GM03348 (cell line): ENCODE measurements at places on chromosomes 16 and 17.

GRCh38 chr16:55697867-55698266 lies 42.1 kb downstream of the SLC6A2 start:
- no peak for DNase-seq

DNA sequence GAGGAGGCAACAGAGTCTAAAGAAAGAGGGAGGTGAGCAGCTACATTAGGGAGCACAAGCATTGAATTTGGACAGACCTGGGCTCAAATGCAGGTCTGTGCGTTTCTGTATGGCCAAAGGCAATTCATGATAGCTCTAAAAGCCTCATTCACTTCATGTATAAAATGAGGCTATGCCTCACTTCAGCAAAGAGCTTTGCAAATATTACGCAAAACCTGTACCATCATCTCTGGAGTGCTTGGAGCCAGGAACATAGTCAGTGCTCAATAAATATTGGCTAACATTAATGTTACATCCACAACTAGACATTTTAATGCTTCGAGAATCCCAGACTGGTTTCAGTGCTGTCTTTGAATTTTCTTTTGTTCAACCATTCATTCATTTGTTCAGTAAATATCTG lies 254.7 kb upstream of the CDH11 start:
- DNase-seq, result no peak

DNA sequence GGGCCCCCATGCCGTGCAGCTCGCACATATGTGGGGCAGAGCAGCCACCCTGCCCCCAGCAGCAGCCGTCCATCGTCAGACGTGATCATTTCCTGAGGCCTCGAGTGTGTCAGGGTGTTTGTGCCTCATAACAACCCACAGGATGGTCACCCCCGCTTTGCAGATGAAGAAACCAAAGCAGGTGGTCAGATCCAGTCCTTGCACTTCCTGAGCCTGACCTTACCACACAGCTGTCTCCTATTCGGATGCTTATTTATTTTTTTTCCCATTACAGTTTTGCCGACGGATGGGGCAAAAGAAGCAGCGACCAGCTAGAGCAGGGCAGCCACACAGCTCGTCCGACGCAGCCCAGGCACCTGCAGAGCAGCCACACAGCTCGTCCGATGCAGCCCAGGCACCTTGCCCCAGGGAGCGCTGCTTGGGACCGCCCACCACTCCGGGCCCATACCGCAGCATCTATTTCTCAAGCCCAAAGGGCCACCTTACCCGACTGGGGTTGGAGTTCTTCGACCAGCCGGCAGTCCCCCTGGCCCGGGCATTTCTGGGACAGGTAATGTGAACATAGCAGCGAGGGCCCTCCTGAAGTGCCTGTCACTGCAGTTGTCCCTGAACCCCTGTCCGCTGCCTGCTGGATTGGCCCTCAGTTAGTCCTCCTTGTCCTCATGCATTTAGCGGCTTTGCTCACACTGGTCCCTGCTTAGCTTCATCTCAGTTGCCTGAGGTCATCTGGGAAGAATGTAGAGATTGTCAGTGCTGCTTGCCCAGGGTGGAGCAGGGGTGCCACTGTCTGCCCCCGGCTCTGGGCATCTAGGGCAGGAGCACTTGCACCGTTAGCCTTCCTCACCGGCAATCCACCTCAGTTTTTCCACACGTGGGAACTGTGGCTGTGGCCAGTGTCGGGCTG lies 1.4 kb downstream of the MPG start:
- DNase-seq, result no peak

DNA sequence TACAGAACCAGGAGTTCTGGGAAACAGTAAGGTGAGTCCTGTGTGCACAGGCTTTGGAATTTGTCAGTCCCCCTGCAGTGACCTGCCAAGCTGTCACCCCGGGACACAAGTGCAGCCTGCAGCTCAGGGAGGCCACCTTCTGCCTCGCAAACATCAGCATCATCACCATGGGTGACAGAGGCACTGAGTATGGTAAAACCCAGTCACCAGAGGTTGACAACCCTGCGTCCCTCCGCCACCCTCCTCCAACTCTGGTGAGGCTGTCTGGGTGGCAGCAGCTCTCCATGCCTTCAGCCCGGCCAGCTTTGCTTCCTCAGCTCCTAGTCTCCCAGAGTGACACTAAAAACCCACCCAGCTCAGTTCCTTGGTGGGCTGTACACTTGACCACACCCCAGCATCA lies 221.0 kb downstream of the CPPED1 start:
- no peak for DNase-seq

GRCh38 chr17:78716814-78717393 lies 65.2 kb downstream of the CYTH1 start:
- peak; percentile 80 for DNase-seq

DNA sequence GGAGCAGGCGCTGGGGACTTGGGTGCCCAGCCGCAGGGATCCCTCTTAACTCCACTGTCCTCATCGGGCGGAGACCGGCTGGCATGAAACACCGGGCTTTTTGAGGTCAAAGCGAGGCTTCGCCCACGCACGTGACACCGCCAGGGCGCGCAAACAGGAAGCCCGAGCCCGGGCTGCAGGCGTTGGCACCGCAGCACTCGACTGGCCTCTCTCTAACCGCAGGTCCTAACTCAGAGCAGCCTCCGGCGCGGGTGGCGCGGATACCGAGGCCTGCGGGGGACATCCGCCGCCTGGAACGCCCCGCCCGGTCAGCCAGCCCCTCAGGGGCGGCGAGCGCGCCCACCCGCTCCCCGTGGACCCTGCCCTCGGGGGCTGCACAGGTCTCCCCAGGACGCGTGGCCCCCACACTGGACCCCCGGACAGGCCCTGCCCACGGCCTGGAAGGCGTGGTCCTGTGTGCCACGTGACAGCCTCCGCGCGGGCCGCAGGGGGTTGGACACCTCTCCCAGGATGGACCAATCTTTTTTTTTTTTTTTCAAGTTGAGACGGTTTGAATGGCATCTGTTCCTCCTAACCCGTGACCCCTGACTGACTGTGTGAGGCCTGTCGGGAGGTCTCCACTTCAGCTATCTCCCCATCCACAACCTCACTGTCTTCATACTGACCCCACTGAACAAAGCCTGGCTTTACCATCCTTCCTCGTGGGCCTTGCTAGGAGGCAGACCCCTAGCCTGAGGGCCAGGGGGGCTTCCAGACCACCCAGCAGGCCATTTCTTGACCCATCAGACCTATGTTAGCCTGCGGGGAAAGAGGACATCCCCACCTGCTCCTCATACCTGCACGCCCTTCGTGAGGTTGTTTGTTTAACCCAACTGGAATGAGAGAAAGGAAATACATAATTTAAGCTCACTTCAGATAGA lies 8.4 kb upstream of the SLC47A2 start:
- DNase-seq, result no peak

DNA sequence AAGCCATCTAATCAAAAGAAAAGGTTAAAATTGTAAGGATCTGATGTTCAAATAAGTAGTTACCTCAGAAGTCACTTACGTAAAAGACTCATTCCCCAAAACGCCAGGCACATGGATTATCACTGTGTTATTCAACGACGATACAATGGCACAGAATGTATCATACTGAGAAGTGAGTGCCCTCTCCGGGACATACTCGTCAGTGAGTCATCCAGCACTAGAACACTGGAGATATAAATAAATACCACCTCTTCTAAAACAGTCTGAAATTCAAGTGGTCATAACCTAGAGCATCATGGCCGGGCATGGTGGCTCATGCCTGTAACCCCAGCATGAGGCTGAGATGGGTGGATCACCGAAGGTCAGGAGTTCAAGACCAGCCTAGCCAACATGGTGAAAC lies 24.9 kb downstream of the USP31 start:
- DNase-seq, result peak; percentile 63

GRCh38 chr17:16939606-16940115 lies 32.3 kb downstream of the TNFRSF13B start:
- DNase-seq, result no peak

DNA sequence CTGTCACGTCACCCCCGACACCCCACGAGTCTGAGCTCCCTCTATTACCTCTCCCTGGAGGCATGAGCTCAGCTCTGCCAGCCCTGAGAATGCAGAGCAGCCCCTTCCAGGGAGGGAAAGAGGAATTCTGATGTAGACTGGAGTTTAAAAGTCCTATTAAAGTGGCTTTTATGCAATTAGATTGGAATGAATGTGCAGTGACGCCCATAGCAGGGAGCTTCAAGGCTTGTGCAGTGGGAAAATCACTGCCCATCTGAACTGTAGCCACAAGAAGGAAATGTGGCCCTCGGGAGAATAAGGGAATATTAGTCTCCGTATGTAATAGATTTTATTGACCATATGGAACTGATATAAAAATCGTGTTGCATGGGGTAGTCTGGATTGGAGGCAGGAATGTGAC lies 66.9 kb downstream of the ZNF423 start:
- no peak for DNase-seq

DNA sequence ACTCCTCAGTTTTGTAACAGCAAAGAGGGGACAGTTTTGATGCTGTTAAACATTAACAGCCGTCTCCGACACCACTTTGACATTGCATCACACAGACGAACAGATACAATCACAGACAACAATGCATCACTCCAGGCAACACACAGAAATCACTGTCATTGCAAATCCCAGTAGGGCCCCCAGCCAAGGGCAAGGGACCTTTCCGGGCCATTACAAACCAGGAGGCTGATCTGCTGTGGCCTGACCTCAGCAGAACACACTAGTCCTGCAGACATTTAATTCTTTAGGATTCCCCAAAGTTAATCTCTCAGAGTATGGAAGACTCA lies 136.2 kb upstream of the RCVRN start:
- no peak for DNase-seq

GRCh38 chr17:82703036-82703745 lies 4.7 kb upstream of the RAB40B start:
- no peak for DNase-seq
